ENCODE measurements at places on chromosomes 1 and 21.

DNA sequence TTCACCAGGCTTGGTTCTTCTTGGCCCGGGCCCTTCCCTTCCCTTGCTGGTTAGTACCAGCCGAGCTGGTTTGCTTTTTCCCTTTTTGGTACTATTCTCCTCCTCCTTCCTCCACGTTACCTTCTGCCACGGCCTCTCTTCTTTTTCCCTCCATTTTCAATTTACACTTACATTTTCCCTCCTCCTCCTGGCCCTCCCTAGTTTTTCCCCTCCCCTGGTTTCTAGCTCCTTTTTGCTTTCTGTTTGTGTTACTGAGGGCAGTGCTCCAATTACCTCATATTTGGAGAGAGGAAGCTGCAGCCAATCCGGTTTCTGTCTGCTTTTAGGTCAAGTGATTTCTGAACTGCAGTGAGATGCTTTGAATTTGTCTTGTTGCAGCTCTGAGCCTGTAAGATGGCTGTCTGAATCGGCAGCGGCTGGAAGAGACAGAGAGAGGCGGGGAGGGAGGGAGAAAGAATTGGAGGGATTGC is 63.7 kb downstream of the MACF1 start:
- DNase-seq, result no peak

- no peak for DNase-seq
These were observed 33.4 kb upstream of the RNPC3 start for GRCh38 chr1:103492003-103492625.

DNA sequence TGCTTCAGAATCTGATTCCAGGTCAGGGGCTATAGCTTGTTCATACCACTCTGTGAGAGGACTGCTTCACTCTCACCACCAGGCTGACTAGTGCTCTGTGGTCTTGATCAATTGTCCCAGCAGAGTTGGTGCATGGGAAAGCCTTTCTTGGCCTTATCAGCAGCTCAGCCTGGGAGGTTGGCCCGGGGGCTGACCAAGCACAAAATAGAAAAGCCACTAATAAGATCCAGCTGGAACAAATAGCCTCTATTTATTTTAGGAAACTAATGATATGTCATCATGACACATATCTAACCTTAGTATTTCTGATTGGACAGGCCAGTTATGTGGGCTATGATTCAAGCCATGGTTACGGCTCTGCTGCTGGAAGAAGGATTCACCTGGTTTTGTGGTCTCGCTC is 134.2 kb downstream of the GDAP2 start:
- no peak for DNase-seq

DNA sequence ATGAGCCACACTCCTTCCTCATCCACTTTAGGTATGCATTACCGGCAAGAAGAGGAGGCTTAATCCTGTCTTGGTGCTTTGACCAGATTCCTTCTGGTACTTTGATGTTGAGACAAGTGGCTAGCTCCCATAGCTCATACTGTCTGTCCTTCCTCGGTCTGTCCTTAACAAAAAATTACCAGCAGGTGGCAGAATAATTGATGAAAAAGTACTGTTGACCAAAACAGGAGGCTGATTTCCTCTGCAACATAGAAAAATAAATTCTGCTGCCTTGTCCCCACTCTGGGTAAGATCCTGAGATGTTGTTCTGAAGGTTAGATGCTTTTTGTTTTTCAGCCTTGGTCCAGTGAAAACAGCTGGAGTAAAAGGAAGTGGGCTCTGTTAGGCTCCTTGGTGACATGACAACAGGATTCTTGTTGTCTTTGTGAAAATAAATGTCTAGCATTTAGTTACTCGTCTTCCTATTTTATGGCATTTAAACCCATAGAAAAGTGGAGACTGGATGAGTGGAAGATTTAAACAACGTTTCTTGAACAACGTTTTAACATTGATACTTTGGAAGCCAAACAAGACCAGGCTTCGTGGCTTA is 11.2 kb upstream of the HJV start:
- DNase-seq, result no peak

- no peak for DNase-seq
These were observed 41.2 kb downstream of the KCNAB2 start for GRCh38 chr1:6086762-6087376.

DNA sequence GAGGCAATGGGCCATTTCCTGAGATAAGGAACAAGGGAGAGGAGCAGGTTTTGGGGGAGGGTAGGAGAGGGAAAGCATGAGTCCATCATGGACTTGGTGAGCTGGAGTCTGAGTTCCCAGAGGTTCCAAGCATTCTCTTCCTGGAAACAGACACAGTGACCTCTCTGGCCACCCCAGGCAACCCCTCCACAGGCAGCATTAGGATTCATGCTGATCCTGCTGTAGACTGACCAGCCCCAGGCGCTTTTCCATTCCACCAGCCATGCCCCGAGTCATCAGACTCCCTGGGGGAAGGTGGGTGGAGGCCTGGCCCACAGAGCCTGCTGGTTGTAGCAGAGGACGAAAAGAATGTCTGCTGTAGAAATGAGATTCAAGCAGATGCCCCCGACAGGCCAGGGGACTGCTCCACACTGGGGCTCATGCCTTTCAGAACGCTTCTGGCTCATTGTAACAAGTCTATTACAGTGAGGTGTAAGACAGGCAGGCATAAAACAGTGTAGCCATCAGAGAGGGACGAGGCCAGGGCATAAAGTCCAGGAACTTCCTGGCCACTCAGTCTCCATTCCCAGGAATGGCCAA is 52.2 kb downstream of the KCND3 start:
- DNase-seq, result no peak

DNA sequence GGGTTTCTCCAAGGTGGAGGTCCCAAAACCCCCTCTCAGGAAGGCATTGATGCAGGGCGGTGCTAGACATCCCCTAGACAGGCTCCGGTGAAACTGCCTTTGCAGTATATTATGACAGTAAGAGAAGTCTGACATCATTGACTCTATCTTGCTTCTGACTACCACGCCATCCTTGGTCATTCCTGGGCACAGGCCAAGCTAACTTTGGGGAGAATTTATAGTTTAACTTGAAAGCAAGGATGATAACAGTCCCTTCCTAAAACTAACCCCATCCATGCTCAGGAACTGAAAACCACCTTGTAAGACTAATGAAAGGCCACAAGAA is 30.3 kb downstream of the RSPH1 start:
- no peak for DNase-seq

GRCh38 chr1:245591346-245592188 is 436.8 kb downstream of the KIF26B start:
- no peak for DNase-seq

DNA sequence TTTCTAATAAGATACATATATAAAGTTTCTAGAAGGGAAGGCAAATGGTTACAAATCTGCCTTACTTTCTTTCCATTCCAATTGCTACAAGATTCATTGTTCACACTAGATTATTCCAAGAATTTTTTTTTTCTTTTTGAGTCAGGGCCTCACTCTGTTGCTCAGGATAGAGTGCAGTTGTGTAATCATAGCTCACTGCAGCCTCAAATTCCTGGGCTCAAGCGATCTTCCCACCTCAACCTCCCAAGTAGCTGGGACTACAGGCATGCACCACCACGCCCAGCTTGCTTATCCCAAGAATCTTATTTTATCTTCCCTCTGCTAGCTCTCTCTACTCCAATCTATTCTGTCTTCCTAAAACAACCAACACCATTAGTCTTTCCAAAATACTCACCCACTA is 81.8 kb downstream of the KIAA0319L start:
- DNase-seq, result no peak

DNA sequence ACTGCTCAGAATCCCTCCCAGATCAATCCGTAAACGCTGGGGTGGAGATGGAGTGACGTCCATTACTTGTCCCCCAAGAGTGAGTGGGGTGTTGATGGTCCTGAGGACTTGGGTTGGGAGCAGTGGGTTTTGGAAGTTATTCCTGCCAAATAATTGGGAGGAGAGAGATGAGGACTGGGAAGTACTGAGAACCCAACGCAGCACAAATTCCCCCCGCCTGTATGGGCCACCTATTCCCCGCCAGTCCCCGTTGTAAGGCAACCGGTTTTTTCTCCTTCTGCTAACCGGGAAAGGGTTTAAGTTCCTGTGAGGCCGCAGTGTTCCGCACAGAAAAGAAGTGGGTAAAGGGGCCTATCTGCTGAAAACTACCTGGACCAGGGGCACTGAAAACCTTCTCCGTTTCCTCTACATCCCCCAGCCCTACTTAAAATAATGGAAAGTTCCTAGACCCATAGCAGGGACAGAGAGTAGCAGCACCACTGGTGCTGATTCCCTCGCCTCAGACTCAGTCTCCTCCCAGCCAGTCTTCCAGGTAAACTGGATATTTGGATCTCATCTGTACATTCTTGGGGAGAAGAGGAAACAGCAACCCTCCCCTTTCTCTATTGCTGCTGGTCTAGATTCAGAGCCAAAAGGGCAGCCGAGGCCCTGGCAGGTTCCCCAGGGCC is 738 bp downstream of the LURAP1 start:
- no peak for DNase-seq

DNA sequence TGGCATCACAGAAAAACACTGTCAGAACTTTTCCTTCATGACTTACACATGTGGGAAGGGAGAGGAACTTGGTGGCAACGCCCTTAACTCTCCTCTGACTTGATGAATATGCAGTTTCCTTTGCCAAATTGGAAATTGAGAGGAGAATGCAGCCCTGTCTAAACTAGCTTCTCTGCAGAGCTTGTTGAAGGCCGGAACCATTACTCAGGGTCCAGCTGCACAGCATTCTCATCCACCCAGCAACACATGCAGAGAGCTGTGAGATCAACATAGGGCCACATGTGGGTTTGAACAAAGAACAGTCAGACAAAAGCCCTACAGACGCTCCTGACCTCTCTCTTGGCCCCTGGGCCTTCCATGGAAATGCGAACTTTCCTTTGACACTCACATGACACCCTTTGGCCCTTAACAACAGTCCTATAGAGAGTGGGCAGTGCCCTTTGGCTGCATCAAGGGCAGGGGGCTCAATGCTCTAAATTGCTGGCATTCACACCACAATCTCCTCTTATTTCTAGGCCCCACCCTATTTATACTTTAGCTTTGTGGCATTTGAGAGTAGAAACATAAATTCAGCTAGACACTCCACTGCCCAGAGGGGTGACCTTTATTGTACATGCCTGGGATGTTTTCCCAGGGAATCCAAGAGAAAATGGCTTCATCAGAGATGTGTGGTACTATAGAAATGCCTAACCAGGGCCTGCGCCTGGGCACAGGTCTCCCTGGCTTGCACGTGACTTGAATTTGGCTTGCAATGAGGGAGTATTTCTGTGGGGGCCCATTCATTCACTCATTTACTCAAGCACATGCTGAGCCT is 64.4 kb downstream of the CDC7 start:
- DNase-seq, result no peak

GRCh38 chr1:25695090-25695770 is 78.6 kb downstream of the MAN1C1 start:
- no peak for DNase-seq

DNA sequence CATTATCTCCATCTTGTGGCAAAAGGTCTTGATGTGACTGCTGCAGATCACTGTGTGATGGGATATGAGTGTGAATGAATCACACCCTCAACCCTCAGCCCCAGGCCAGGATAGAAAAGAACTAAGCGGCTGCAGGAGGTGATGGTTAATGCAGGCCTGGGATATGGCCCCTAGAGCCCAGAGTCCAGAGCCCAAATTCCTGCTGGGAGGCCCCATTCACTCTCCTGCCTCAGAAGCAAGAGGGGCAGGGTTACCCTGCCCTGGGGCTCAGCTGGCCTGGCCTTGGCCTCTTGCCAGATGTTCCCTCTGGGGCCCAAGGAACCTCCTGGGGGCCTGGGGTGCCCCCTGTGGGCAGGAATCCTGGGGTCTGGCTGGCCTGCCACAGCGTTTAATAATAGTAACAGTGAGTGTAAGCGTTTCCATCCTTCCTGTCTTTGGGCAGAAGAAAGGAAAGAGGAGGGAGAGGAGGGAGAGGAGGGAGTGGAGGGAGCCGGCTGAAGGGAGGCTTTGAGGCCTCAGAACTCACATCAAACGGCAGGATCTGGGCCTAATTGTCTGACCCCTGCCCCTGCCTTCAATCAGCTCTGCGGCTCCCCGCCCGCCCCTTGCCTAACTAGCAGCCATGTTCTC is 26.2 kb downstream of the DMAP1 start:
- DNase-seq, result no peak

GRCh38 chr1:82606546-82606945 is 805.8 kb downstream of the ADGRL2 start:
- DNase-seq, result no peak

DNA sequence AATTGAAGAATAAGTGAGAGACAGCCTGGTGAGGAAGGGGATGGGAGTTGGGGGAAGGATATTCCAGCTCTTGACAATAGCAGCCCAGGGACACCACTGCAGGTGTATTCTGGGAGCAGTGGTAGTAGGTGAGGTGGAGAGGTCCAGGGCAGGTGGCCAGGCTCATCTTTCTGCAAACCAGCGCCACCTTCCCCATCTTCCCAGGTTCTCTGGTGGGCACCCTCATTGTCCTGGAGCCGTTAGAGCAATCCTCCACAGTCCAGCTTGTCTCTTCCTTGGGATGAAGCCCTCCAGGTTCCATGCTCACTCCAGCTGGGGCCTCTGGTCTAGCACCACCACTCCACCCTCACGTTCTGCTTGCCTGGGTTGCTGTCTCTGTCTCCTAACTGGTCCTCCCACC is 97.0 kb downstream of the IER5 start:
- DNase-seq, result no peak

GRCh38 chr1:200905411-200906052 is 10.8 kb downstream of the INAVA start:
- peak; percentile 29 for DNase-seq

- no peak for DNase-seq
These were observed 24.7 kb downstream of the QSOX1 start for GRCh38 chr1:180179162-180179957.

- DNase-seq, result no peak
These were observed 39.8 kb downstream of the DIP2A start for GRCh38 chr21:46498335-46499050.

DNA sequence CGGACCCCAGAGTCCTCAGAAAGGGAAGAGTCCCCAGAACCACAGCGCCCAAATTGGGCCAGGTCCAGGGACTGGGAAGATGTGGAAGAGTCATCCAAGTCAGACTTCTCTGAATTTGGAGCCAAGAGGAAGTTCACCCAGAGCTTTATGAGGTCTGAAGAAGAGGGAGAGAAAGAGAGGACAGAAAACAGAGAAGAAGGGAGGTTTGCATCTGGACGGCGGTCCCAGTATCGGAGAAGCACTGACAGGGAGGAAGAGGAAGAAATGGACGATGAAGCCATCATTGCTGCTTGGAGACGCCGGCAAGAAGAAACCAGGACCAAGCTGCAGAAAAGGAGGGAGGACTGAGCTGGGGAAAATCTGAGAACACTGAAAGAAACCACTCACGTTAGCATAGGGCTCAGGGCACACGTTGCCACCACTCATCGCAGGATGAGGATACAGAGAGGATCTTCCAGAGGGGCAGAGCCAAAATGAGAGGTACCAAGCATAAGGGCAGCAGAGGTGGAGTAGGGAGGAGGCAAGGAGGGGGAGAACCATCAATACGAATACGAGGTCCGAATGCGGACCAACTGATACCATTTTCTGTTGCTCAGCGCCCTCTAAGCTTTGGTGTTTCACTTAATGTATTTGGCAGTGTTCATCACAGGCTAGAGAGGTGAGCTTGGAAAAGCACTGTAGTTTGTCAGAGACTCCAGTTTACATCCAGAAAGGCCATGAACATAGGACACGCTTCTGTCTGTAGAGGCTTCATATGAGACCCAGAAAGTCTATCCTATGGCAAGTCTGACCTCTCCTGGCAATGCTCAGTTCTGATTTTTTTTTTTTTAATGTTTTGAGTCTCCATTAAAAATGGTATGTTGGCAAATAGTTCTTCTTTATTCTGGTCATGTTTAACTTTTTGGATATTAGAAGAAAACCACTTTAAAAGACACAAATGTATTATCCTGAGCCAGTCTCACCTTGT is 34.7 kb downstream of the STYXL2 start:
- DNase-seq, result no peak
